ENCODE measurements at places on chromosomes 12 and 14.

DNA sequence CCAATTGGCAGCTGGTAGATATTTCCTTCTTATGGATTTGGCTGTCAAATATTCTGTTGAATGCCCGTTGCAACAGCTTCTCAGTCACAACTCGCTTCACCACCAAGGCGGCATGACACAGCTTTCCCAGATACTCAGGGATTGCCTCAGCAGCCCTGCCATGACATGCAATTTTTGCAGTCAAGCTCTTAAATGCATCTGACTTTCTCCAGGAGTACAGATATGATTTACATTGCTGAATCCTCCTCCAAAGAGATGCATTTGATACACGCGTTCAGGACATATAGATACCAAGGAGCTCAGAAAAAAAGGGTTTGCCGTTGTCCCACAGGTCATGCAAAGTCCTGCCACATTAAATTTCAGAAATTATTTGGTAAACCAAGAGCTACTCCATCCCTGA is 6.5 kb downstream of the KRT5 start:
- no peak for DNase-seq

DNA sequence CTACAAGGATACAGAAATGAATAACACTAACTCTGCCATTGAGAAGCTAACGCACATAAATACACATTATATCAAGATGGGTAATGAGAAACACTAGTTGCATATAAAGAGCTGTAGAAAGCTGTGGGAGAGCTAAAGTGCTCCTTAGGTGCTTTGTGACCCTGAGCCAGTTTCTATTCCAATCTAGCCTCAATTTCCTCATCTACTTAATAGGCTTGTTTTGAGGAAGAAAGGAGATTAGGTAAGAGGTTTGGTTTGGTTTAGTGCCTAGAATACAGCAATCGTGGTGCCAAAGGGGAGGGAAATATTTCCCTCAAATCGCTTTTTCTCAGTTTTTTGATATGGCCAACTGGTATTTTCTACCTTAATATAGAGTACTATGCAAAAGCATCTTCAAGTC is 994 bp downstream of the SRP54 start:
- DNase-seq, result no peak

DNA sequence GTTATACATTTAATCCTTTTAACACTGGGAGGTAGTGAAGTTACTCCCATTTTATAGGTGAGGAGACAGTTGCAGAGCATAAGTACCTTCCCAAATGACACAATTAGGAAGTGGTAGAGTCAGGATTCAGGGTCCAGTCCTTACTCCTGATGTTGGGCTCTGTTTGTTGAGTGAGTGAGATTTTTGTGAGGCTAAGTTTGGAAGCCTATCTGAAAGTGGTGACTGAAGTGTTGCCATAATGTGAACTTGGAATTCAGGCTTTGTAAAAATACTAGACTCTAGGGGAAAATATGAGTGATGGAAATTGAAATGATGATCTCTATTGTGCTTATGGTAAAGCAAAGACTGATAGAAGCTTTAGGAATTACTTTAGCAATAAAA is 2.2 kb downstream of the NUDT4 start:
- no peak for DNase-seq

DNA sequence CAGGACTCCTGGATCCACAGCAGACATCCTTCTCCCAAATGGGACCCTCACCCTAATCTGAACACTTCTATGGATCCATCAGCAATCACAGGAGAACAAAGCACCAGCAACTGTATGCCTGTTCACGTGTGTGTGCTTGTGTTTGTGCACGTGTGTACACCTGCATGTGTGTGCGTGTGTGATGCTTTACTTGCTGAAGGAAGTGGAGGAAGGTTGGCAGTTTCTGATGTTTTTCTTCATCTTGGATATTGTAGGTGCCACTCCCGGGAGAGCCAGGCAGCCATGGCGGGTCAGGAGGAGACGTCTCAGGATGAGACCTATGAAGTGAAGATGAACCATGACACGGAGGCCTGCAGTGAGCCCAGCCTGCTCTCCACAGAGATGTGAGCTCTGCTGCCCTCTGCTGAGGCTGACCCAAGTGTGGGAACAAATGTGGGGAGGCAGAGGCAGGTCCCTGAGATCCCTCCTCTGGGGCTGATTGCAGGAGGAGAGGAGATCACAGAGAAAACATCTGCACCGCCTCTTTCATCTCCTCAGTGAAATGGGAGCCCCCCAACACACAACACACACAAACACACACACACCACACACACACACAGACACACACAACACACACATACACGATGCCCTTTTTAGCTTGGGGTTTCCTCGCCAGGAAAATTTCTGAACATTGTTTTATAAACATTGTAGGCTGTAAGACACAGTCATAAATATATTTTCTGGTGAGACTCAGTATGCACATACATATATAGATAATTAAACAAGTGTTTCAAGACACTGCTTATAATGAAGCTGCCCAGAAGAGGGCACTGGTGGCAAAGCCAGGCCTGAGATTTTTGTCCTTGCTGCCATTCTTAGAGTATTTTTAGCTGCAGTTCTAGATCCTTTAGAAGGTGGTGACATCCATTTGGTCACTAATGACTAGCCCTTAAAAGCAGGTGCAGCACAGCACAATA is 112.2 kb upstream of the FKBP4 start:
- DNase-seq, result no peak

- no peak for DNase-seq
Observed at GRCh38 chr12:88935856-88936255, 355.6 kb upstream of the KITLG start.

GRCh38 chr12:108121728-108122471 is 7.2 kb upstream of the WSCD2 start:
- DNase-seq, result no peak

DNA sequence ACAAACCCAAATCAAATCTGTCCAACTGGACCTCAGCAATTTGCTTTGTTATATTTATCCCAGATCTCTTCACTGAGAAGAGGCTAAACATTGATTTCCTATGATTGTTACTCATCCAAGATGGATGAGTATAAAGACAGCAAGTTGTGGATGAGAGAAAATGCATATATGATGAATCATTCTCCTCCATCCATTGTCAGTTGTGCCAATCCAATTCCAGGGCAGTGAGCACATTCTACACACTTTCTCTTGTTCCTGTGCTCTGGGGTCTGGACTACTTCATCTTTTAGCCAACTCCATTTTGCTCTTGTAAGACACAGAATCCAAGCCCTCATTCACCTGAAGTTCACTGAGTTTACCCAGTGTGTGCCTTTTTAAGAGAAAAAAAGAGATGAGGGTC is 105.7 kb downstream of the GCH1 start:
- no peak for DNase-seq

GRCh38 chr12:65189028-65189718 is 19.8 kb downstream of the LEMD3 start:
- DNase-seq, result no peak

DNA sequence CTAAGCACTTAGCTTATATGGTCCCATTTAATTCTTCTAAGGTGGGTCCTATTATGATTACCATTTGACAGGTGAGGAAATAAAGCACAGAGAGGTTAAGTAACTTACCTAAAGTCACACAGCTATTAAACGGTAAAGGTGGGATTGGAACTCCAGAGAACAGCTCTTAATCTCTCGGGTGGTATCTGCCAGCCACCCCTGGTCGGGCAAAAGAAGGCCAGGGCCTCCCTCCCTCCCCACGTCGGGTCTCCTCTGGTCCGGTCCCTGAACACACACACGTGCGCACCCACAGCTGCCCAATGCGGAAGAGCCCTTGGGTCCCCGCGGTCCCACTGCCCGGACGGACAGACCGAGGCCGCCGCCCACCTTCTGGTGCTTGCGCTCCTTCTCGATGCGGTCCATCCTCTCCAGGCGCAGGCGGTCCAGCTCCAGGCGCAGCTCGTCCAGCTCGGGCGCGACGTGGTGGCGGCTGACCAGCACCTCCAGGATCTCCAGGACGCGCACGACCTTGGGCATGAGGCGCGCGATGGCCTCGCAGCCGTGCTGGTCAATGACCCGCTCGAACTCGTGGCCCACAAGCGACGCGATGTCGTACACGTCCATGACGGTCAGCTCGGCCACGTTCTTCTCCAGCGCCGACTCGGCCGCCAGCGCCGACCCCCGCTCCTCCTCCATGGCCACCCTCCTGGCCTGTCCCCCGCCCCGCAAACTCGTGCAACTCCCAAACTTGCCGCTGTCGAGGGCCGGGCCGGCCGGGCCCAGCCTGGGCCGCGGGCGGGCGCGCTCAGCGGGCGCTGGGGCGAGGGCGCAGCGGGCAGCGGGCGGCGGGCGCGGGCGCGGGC is 490 bp downstream of the RILPL1 start:
- no peak for DNase-seq

DNA sequence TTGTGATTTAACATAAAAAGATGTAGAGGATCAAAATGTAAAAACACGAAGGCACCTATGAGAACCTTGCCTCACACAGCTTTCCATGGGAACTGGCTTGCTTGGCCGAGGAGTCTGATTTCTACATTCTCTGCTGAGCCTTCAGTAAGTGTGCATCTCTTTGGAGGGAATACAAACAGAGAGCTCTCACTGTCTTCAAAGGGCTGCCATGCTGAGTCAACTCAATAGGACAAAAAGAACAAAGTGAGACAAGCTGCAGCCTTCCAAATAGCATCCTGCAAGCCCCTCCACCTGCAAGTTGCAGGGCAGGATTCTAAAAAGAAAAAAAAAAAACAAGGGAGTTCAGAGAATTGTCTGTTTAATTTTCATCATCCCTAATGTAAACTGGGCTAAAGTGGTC is 411.9 kb downstream of the NELL2 start:
- DNase-seq, result no peak

GRCh38 chr12:132484183-132484890 is 5.6 kb upstream of the FBRSL1 start:
- no peak for DNase-seq

GRCh38 chr12:105289114-105289904 is 41.2 kb upstream of the C12orf75 start:
- no peak for DNase-seq

- DNase-seq, result no peak
Observed at GRCh38 chr12:126547905-126548304, 1482.7 kb downstream of the AACS start.

DNA sequence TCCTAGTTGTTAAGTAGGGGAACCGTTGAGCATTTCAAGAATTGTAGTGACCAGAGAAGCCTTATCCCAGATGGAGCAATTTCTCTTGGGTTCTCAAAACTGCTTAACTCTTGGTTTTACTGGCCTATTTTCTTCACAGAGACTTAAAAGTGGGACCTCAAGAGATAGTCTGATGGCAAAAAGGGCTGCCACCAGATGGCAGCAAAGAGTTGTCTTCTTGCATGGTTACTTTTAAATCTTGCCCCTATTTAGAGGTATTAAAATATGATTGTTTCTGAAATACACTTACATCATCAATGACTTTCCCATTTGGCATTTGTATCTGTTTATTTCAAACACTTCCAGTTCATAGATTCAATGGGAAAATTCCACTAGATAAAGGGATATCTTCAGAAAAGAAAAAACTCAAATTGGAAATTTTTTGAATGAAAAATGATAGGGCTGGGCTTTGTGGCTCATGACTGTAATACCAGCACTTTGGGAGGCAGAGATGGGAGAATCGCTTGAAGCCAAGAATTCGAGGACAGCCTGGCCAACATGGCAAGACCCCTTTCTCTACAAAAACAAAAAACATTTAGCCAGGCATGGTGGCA is 69.9 kb upstream of the CNTN1 start:
- no peak for DNase-seq

DNA sequence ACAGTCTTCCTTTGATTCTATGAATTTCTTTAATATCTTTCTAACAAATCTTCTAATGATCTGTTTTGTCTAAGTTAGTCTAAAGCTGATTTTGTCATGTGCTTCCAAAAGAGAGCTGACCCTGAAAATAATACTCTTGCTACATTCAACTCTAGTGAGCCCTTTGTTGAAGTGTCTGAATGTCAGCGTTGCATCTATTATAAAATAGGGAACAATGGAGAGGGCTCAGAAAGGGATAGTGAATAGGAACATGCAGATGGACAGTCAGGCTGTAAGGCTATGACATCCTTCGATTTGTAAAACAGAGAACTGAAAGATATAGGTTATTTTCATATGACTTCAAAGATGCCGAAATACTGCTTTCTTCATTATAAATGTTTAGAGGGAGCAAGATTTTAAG is 304.5 kb downstream of the GALC start:
- no peak for DNase-seq

- DNase-seq, result no peak
Observed at GRCh38 chr12:76608070-76608469, 48.5 kb upstream of the OSBPL8 start.

GRCh38 chr12:122681814-122682213 is 21.3 kb downstream of the HCAR2 start:
- DNase-seq, result no peak

DNA sequence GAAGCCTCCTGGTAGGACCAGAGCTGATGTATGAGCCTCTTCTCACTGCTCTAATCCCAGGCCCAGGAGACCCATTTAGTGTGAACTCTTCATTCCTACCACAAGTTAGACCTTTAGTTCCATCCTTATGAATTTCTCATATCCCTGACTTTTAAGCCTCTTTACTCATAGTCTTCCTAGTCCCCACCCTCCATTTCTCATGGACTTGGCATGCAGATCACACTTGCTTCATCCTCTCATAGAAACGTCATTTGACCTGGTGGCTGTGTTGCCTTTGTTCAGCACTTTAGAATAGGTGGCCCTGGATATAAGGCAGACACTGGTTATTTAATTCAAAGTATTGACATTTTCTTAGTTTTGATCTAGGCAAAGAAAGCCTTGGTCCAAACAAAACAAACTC is 99.5 kb downstream of the SLC16A7 start:
- no peak for DNase-seq

DNA sequence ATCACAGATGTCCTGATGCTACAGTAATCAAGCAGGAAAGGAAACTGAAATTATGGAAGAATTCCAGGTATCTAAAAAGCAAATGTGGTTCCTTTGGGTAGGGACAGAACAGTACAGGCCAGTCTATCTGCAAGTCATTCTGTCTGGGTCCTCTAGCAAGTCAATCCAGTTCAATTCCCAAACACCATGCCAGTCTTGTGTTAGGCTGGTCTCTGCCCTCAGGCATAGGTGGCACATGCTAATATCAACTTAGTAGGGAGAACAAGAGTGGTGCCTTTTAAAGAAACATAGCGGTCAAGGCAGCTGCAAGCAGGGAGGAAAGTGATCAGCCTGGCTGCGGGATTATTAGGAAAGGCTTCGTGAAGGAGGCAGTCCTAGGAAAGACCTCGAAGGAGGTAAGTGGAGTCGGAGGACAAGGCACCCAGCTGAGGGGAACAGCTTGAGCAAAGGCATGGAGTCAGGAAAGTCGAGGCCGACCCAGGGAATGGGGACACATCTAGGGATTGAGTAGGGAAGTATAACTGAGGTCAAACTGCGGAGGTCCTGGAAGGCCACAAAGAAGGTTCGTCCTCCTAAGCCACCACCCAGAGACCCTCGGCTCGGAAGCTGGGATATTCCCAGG is 3.8 kb upstream of the PLEKHG6 start:
- DNase-seq, result no peak
